G401 (cell line): ENCODE measurements at places on chromosomes 6 and 20. TPM values are rescaled to one million over a fixed set of nuclear protein-coding genes. Genes with fewer than 3 reads are reported as not detected.
A peak's percentile ranks its signal among the peaks of the same experiment; 100 is the strongest.

DNA sequence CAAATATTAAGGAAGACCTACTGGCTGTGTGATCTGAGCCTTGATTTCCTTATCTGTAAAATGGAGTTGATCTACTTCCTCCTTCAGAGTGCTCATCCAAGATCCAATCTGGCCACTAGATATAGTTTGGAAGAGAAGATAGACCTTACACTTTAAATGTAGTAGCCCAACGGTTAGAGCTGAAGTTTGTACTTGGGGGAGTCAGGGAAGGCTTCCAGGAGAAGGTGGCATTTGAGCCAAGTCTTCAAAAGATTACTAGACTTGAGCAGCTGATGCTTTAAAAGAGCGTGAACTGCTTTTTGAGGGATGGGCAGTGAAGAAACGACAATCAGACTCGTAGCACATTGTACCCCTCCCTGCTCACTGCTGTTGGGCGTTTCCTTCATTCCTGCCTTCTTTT, 3.6 kb downstream of the LBP start:
- DNase-seq = no peak

DNA sequence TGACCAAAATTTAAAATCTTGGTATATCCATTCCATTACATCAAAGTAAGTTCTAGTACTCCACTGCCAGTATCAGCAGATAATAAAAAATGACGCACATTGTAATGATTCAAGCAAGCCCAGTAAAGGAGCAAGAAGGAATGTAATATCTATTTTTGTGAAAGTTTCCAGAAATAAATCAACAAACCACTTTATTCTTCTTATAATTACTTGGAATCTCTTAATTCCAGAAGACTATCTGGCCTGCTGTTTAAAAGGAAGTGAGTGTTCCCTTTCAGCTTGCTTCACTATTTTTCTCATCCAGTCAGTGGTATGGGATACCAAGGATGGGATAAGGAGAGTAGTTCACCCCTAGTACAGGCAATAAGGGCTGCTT, 42.2 kb upstream of the DSE start:
- DNase-seq = no peak

DNA sequence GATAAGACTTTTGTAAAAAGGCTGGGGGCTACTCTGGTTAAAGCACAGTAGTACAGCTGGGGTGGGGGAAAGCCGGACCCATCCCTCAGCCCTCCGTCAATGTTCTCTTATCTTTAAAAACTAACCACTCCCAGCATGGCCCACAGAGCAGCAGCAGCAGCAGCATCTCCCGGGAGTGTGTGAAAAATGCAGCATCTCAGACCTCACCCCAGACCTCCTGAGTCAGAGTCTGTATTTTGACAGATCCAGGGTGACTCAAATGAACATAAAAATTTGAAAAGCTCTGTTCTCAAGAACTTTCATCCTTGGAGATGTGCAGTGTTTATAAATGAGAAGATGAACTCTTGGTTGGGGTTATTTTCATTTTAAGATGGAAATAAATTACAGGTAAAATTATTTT, 277.7 kb upstream of the ECI2 start:
- DNase-seq = no peak

DNA sequence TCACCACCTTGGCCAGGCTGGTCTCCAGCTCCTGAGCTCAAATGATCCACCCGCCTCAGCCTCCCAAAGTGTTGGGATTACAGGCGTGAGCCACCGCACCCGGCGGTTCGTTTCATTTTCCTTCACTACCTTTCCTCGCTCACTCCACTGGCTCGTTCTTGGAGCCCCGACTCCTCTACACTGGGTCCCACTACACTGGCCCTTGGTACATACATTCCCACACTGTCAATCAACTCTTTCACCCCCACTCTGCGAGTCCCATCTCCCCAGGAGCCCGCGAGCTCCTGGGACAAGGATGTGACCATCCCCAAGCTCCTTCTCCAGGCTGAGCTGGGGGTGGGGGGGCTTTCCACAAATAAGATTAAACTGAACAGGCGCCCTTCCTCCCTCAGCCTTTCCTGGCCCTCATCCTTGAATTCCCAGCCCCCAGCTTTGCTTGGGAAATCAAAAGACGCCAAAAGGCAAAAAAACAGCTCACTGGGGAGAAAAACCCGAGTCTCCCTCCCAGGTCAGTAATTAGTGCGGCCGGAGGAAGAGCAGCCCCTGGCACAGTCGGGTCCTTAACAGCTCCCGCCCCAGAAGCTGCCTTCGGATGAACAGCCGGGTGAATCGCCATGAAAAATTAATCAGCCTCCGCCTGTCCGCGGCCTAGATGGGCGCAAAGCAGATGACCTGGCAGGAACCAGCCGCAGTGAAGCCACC, 42.8 kb upstream of the LY86 start:
- peak; percentile 40 for DNase-seq

Gene PRDM1
- not detected in 2 replicates for total RNA-seq

Gene MATN4
- not detected in 2 replicates for total RNA-seq

- DNase-seq = no peak
Observed at GRCh38 chr6:141726248-141726647, 406.5 kb upstream of the GJE1 start.

GRCh38 chr20:37777012-37777950, 83.5 kb downstream of the CTNNBL1 start:
- peak; percentile 75 for DNase-seq
